ENCODE measurements at places on chromosomes 16 and 17.

GRCh38 chr17:29250666-29251065 is 4.0 kb downstream of the CRYBA1 start:
- peak; percentile 41 for DNase-seq

DNA sequence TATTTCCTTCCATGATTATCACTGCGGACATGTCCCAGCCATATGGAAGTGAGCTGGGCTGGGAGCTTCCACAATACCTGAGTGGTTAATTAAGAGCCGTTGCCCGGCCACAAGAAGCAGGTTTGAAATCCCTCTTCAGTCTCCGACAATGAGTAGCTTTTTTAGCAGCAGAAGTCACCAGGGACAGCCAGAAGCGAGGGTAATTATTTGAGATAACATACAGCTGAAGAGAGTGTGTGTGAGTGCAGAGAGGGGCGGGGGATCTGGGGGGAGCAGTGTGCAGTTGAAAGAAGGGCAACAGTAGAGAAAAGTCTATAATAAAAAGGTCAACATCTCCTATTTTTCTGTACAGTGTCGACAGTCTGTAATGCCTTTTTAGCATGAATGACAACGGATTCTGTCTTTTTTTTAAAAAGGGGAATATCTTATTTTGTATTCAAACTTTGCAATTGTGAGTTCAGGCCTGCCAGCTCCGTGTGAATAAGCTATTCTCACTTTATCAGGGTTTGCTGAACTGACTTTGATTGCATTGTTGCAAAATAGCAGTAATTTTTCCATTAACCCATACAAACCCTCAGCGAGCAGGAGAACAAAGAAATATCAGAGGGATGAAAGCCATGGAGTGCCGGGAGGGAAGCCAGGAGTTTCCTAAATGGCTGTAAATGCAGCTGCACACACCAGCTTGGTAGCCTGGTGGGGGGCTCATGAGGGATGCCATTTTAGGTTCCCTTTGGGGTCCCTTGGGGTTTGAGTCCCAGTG is 220.3 kb upstream of the IRX3 start:
- no peak for DNase-seq

DNA sequence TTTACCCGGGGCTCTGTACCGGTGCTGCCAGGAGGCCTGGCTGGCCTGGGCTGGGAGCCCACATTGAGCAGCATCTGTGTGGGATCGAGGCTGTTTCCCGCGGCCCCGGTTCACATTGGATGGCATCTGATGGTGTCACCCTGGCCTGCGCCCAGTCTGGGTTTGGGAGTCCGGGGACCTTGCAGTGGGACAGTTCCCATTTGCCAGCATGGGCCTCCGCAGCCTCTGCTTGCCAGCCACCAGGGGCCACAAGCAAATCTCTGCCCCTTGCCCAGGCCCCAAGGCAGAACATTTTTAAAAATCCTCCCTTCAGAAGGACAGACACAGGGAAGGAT is 64.5 kb downstream of the BANP start:
- no peak for DNase-seq

DNA sequence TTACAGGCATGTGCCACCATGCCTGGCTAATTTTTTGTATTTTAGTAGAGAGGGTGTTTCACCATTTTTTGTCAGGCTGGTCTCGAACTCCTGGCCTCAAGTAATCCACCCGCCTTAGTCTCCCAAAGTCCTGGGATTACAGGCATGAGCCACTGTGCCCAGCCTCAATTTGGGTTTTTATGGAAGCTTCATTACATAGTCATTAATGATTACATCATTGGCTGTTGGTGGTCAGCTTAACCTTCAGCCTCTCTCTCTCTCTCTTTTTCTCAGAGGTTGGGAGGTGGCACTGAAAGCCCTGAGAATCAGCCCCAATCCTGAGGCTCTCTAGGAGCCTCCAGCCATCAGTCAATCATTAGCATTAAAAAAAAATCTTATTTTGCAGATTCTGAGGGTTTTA is 45.3 kb downstream of the C17orf58 start:
- DNase-seq, result no peak

DNA sequence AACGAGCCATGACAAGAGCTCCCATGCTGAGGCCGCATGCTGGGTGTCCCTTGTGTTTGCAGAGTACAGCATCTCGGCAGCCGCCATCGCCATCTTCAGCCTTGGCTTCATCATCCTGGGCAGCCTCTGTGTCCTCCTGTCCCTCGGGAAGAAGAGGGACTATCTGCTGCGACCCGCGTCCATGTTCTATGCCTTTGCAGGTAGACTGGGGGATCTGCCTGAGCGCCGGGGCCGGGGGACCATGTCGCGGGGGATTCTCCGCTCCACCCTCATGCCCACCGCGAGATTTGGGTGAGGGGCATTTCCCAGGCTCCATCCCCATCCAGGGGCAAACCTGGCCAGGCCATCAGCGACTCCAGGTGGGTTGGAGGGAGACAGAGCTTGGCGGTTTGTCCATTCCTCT is 10.7 kb downstream of the CACNG1 start:
- DNase-seq, result no peak

DNA sequence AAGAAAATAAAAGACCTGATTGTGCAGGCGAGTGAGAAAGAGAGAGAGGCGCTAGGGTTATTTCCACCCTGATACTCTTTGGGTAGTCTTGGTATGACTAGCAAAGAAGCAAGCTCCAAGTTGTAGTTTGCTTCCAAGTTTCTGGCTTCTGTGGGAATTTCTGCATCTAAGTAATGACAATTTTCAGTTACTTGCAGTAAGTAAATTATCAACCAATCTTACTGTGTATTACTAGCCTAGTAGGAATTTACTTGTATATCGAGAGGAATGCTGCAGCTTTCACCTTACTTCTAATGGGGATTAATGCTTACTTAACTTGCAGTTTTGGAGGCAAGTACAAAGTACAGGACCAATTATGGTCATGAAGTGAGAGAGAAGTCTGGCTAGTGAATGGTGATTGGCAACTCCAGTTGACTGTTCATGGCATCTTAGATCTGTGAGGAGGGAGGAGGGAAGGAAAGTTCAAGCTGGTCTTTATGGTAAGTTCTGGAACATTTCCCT is 31.9 kb downstream of the TENT4B start:
- no peak for DNase-seq

- peak; percentile 47 for DNase-seq
Measured at GRCh38 chr16:83878838-83879237, 20.1 kb upstream of the MLYCD start.

Measured in AG08396 (cell line).